ENCODE measurements at places on chromosomes 2 and 18.

DNA sequence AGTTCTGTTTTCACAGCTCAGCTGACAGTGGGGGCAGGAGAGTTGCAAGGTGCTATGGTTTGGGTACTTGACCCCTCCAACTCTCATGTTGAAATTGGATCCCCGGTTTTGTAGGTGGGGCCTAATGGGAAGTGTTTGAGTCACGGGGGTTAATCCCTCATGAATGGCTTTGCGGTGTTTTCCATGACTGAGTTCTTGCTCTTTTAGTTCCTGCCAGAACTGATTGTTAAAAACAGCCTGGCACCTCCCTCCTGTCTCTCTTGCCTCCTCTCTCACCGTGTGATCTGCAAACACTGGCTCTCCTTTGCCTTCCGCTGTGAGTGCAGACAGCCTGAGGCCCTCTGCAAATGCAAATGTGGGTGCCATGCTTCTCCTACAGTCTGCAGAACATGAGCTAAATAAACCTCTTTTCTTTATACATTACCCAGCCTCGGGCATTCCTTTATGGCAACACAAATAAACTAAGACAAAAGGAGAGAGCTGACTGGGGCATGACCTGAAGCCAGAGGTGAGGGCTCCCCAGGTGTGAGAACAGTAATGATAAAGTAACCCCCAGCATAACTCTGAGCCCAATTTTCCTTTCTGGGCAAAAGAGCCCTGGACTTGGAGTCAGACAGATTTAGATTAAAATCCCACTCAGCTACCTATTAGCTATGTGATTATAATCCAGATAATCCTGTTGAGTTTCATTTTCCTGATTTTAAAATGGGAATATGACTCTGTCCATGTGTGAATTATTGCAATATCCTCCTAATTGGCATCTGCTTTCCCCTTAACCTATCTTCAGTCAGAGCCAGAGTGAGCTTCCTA, 64.9 kb upstream of the CAPN13 start:
- no peak for DNase-seq

DNA sequence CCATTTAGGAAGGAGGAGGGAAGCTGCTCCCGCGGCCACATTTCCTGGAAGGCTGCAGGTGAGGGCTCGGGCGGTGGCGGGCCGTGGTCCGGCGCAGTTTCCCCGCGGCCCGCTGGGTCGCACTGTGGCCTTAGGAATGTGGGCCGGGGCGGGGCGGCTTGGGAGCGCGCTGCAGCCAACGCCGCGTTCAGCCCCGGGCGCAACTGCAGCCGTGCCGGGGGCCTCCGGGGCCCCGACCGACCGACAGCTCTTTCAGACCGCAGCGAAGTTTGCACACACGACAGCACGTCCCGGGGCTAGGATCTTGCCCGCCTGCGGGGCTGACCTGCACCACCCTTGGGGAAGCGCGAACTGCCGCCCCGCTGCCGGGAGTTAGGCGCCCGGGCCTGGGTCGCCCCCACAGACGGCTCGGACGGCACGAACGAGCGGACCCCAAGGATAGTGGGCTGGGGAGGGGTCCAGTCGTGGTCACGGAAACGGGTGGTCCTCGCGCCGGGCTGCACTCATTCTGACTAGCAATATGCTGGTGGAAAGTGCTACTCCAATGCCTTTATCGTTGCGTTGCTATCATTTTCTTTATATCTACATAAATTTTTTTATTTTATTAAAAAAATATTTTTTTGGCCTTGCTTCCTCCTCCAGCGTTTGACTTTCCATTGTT, 69.9 kb upstream of the DLX2 start:
- peak; percentile 61 for DNase-seq

DNA sequence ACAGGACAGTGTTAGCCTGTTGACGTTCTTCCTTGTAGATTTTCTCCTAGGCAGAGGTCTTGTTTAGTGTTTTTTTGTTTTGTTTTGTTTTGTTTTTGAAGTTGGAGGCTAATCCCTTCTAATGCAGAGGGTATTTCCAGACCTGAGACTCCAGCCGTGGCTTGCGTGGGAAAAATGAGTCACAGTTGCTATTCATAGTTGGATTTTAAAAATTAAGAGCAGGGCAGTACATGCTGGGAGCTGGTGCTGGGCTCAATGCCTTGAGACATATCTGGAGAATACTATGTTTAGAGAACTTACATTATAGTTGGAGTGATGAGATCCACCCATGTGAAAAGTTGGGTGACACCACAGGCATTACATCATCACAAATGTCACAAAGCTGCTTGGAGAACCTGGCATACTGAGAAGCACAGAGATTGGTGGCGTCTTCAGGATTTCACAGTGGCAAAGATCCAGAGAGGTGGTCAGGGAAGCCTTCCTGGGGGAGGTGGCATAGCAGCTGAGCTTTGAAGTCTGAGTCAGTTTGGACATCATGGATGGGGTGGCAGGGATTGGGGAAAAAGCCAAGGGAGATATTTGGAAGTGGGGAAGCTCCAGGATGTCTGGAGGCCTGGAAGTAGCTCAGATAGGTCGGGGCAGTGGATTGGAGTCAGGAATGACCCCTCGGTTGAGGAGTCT, 249.4 kb downstream of the LOXHD1 start:
- peak; percentile 12 for DNase-seq

DNA sequence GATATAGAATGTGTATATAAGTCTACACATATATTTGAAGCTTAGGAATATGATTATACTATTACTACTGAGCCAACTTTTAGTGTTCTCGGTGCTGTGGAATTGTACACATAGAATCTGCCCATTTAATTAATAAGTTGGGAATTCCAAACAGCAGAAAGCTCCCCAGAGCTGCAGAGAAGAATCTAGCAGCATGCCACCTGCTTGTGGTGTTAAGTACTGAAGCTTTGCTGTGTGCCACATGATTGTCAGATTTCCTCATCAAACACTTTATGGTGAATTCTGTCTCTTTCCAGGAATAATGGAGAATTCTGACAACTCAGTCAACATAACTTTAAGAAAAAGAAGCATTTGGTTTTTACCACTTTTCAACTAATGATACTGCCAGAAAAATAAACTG, 117.8 kb downstream of the WDSUB1 start:
- no peak for DNase-seq

- DNase-seq, result no peak
Observed at GRCh38 chr18:78642296-78642951, 337.2 kb upstream of the SALL3 start.

- DNase-seq, result no peak
Observed at GRCh38 chr2:239017491-239018098, 169.7 kb downstream of the TWIST2 start.

DNA sequence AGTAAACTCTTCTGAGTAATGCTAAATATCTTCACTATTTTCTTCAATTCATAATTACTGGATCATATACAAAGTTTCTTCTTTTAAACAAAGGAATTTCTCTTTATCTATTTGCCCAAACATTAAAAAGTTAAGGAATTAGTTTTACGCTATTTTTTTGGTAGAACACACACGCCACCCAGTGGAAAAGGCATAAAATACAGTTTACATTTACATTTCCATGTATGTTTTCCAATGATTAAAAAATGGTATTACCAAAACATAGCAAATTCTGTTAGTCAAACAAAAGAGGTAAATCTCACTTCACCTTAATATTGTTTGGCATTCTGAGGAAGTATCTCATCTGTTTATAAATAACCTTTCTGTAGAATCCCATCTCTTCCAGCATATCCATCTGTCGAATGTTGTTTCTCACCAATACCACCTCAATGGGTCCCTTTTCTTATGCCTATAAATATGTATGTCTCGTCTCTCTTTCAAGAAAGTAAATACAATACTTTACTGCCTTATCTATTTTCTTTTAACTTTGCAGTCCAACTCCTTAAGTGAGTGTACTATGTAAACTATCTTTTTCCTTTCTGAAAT, 7.2 kb downstream of the BOLL start:
- DNase-seq, result peak; percentile 35

DNA sequence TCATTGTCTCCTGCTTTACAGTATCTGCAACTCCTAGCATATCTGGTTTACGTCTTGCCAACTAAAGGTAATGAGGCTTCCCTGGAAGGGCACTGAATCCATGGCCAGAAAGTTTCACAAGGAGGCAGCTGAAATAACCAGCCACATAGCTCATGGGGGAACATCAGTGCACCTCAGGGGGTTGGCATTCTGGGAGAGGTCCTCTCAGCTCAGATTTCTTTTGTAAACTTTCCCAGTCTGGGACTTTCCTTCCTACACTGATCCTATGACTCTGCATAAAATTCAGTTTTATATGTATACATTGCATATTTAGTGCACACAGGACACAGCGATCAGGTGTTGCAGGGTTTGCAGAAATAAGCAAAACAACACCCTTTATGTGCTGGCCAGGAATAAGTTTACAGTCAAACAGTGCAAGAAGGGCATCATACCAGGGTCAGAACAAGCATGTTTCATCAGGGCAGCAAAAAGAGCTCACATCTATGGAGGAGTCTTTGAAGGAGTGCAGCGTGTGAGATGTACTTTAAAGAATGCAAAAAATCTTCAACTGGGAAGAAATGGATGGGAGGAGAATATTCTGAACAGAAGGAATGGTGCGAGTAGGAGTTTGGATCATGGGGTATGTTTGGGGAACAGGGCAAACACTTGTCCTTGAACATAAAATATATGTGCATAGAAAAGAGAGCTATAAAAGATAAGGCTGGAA, 240.6 kb upstream of the RAB12 start:
- DNase-seq, result no peak

- DNase-seq, result no peak
Observed at GRCh38 chr2:129481306-129482219, 497.9 kb upstream of the RAB6C start.

- DNase-seq, result no peak
Observed at GRCh38 chr2:119422360-119423107, 9.1 kb upstream of the TMEM37 start.

DNA sequence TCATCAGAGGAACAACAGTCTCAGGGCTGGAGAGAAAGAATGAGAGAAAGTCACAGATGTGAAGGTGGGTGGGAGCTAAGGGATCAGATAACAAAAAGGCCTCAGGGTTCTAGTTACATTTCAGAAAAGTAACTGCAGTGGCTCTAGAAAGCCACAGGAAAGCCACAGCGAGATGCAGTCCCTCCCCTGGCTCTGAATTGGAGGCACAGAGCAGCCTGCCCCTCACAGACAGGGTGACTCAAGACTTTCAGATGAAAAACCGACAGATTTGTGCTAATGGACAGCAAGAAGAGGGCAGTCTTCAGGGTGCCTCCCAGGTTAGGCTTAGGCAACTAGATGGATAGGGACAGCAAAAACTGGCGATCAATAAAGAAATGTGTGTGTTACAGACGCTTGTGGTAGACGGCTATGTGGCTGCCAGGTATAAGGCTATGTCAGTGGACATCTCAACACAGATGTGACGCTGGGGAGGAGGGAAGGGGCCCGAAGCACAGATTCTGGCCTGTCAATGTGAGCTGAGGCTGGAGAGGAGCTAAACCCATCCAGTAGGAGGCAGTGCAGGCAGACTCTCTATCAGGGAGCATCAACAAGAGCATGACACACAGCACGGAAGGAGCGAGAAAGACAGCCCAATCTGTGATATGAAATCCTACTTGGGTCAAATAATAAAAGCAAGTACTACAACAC, 26.2 kb downstream of the UNC50 start:
- no peak for DNase-seq

- peak; percentile 94 for DNase-seq
Observed at GRCh38 chr2:38508311-38509039, 94.3 kb downstream of the HNRNPLL start.

DNA sequence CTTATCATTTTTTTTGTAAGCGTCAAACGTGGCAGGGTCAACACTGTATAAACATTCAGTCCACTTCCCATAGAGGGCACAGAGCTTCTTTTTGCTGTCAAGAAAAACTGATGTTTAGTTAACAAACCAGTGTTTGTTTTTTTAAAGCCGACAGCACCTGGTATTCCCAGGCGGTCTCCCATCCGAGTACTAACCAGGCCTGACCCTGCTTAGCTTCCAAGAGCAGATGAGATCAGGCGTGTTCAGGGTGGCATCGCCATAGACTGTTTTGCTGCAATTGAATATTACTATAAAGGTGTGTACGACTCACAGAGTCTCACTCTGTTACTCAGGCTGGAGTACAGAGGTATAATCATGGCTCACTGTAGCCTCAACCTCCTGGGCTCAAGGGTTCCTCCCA, 31.5 kb downstream of the CABYR start:
- DNase-seq, result no peak

GRCh38 chr18:8813611-8814010, 108.3 kb downstream of the MTCL1 start:
- DNase-seq, result no peak

- DNase-seq, result no peak
Observed at GRCh38 chr2:196914867-196915460, 11.5 kb downstream of the PGAP1 start.
